ENCODE measurements at places on chromosomes 16 and 17.

GRCh38 chr16:11295672-11296071 lies 14.5 kb upstream of the PRM1 start:
- DNase-seq: no peak

- peak; percentile 48 for DNase-seq
Observed at GRCh38 chr17:41496803-41497484, 7.2 kb upstream of the KRT36 start.

DNA sequence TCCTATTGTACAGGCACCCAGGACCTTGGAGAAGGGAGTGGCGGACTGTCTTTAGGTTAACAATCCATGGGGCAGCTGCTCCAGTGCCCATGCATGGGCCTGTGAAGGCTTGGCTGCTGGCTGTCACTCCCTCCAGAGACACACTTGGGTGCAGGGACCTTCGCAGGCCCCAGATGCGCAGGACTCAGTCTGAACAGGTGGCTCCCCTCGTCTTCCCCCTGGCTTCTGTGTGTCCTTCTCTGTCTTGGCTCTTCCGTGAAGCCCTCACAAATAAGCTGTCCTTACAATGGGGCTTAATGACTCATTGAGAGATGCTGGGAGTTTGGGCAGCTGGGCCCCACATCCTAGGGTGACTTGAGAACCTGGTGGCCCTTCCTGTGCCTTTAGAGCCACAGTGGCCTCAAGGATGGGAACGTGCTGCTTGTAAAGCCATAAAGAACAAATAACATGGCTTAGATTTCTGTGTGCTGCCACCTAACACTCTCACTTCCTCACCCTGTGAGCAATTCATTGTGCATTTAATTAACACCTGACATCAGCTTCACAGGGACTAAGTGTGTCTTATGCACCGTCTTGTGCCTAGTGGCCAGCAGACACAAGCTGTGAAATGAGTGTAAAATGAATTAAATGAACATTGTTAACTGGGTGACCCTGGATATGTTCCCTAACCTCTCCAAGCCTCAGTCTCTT lies 340.7 kb downstream of the SNX29 start:
- no peak for DNase-seq

DNA sequence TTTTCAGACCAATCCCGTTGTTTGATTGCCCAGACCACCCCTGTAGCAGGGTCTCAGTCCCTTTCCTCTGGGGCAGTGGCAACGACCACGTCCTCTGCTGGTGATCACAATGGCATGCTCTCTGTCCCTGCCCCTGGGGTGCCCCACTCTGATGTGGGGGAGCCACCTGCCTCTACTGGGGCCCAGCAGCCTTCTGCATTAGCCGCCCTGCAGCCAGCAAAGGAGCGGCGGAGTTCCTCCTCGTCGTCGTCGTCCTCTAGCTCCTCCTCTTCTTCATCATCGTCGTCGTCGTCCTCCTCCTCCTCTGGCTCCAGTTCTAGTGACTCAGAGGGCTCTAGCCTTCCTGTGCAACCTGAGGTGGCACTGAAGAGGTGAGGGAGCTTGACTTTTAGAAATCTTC lies 9.2 kb downstream of the ELOB start:
- no peak for DNase-seq

- DNase-seq: no peak
Observed at GRCh38 chr17:82054351-82055022, 2.8 kb downstream of the GPS1 start.

DNA sequence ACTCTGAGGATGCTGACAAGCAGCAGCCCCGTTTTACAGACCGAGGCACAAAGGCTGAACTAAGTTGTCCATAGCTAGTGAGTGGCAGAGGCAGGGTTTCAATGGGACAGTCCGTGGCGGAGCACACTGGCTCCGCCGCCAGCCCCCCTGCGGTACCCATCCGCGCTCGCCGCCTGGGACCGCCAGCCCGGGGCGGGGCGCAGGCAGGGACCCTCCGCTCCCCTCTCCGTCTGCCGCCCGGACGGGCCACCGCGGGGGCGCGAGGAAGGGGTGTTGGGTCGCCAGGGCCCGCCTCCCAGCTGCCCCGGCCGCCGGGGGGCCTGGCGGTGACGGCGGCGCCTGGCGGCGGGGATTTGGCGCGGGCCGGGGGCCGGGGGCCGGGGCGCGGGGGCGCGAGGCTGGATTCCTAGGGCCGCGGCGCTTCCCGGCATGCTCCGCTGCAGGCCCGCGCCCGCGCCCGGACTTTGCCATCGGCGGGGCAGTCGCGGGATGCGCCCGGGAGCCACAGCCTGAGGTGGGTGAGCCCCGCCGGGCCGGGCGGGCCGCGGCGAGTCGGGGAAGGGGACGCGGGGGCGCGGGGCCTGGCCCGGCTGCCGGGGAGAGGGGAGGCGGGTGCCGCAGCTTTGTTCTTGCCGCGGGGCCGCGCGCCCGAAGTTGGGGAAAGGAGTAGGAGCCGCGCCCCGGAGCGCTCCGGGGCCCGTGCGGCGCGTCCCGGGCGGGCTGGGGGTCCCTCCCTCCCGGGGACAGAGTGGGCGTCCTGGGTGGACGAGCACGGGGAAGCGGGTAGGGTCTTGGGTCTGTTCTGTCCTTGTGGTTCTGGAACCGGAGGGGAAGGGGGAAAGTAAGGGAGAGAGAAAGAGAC lies at the start of gene TMEM98:
Gene TMEM98 (plus strand): TSS at position 430 of the 862 bp plus-strand sequence. CDS start 3,376 bp downstream, outside the sequence.
- no peak for DNase-seq

- no peak for DNase-seq
Observed at GRCh38 chr17:14346801-14347200, 45.9 kb downstream of the HS3ST3B1 start.

DNA sequence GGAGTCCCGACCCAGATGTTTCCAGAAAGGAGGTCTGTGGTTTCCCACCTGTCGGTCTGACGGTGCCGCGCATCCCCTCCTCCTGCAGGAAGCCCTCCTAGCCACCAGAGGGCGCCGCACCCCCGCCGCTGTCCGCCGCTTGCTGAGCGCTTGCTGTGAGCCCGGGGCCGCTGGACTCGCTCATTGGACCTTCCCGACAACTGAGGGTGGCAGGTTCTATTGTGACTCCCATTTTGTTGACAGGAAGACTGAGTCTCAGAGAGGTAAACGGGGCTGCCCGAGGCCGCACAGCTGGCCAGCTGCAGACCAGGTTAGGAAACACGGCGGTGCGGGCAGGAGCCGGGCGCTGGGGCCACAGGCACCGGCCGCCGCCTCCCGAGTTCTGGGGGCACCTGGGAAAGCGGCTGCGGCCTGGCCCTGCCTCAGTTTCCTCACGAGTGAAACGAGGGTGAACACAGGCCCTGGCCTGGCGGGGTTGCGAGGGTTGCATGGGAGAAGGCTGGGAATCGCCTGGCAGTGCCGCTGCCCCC lies 191.1 kb upstream of the CIBAR2 start:
- DNase-seq: peak; percentile 50

GRCh38 chr16:22728167-22728836 lies 85.7 kb upstream of the HS3ST2 start:
- no peak for DNase-seq

DNA sequence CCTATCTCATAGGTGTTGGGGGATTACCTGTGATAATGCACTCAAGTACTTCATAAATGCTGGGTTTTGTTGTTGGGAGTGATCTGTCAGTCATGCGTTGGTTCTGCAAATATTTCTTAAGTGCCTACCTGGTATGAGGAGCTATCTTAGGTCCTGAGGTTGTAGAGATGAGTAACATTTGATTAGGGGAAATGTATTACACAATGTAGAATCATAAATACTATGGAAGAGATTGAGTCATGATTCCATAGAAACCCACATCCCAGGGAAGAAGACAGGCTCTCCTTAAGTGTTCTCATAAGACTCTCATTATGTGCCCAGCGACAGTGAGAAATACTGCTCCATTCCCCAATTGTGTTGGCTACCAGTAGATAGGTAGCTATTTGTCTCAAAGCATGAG lies 240.1 kb downstream of the FTO start:
- no peak for DNase-seq

DNA sequence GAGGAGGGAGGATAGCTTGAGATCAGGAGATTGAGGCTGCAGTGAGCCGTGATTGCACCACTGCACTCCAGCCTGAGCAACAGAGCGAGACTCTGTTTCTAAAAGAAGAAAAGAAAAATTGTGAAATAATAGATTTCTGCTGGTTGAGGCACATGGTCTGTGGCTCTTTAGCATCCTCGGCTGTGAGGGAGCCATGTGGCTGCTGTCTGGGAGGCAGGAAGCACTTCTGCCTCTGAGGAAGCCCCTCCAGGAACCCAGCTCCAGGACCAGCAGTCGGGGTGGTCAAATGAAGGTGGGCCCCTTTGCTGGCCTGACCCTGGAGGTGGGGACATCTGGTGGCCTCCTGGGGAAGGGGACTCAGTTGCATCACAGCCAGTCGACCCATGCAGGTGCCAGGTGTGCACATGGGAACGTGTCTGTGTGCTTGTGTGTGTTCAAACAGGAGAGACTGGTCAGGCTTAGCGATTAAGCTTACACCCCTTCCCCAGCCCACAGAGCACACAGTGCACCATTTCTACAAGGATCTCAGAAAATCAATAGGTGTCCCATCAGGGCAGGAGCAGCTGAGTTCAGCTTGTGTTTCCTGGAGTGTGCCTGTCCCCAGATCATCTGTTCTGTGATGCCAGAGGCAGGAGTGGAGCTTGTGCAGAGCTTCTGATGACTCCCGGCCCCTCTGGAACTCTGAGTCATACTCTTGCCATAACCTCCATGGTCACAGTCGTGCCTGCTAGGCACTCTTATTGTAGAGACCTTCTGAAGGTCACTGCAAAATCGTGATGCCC lies 24.3 kb upstream of the MGAT5B start:
- DNase-seq: no peak

DNA sequence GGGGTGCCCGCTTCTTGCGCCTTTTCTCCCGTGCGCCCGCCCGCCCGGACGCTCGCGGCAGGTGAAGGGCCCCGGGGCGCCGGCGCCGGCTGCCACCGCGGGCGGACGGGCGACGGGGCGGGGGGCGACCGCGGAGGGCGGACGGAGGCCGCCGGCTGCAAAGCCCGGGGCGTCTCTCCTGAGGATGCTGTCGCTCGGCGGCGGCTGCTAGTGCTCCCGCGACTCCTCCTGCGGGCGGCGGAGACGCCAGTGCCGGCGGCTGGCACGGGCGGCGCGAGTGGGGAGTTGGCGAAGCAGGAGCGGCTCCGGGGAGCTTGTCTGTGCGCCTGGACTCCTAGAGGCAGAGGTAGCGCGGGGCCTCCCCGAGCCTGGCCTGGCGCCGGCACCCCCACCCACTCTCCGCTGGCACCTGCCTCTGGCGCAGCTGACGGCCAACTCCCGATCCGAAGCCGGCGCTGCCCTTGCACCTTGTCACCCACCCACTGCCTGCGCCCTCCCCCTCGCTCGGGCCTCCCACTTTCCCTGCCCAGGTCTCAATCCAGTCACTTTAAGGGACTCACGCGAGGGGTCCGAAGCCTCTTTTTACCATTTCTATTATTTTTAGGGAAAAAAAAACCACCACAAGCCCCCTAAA lies at the start of gene FAM20A:
Gene FAM20A (minus strand): TSS at position 437 of the 634 bp plus-strand sequence. CDS start 701 bp downstream, outside the sequence.
- DNase-seq: no peak

DNA sequence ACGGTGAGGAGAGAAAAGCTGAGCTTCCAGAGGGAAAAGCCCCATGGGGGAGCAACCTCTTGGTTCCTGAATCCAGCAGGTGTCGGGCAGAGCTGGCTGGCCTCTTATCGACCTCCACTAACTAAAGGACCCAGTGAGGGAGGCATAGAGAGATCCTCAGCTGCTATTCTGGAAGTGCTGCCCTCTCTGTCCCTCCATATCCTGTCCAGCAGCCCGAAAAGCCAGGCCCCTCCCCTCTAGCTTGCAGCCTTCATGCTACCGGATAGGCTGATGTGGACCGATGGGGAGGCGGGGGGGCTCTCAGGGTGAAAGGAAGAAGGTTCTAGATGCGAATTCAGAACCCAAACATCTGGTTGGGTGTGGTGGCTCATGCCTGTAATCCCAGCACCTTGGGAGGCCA lies 24.9 kb downstream of the MXRA7 start:
- no peak for DNase-seq

DNA sequence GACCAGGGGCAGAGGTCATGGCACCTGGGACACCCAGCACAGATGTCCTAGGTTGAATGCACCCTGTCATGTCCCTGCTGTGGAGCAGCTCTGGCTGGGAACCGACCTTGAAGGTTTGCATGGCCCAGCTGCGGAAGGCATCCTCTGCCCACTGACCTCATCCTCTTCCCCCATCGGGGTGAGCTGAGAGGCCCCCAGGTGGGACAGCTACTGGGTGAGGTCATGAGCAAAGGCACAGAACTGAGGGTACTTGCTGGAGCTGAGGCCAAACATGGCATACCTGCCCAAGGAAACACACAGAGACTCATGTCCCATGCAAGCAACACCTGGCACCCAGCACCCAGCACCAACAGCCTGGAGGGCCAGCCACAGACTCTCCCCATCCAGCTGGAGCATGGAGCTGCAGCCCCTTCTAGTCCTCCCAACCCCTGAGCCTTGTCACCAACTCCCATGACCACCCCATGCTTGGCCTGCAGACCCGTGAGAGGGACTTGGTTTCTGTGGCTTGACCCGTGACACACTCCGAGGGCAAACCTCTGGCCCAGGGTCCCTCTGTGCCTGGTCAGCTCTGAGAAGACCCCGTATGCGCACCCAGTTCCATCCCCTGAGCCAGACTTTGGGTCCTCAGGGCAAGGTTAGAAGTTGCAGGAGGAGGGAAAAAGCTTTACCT lies 33.1 kb downstream of the LGALS9 start:
- DNase-seq: no peak

DNA sequence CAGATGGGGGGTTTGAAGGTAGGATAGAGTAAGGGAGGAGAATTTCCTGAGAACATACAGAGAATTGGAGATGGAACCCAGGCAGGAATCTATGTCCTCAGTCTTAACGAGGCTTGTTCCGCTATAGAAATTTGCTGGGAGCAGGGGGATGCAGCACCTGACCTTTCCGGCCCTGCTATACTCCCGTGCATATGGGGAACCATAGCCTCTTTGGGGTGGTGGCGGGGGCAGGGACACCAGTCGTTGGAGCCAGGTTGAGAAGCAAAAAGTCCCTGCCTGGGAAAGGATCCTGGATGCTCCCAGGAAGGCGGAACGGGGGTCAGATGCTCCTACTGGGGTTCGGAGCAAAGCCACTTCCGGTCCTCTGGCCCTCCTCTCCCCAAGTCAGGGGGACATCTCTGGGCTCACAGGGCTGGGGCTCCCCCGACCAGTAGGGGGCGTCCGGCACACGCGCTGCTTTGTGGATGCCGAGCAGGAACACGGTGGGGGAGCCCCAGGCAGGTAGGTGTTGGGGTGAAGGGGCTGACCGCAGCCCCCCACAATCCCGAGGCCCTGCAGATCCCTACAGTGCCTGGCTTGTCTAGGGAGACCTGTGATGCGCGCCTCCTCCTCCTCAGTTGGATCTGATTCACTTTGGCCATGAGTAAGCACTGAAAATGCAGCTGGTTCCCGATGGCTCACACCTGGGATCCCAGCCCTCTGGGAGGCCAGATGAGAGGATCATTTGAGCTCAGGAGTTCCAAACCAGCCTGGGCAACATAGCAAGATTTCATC lies 15.5 kb upstream of the TFAP4 start:
- peak; percentile 71 for DNase-seq

DNA sequence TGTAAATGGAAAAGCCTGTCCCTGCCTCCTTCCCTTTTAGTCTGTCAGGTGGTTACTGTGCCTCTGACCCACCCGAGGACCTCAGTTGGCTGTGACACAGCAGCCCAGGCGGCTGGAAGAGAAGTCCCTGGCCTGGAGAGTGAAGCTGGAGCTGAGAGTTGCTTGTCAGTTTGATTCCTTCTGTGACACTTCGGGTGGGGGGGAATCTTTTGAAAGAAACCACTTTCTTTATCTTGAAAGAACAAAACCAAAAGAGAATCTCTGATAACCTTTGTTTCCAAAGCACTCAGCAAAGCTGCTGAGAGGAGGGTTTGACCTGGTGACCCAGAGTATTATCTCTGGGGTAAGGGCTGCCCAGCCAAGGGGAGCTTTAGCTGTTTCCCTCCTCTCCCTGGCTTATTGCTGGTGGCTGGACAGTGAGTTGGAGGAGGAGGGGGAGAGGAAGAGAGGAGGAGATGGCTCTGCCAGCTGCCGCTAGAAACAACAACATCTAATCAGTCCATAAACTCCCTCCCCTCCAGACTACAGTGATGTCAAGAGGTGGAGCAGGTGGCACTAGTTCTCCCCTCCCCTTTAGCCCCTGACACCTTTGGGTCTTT lies 34.0 kb downstream of the YPEL2 start:
- peak; percentile 22 for DNase-seq

Data from CD4-positive, alpha-beta T cell treated with Interleukin-4 for 4 hours (primary cell).